ENCODE measurements at places on chromosomes 3 and 15.

DNA sequence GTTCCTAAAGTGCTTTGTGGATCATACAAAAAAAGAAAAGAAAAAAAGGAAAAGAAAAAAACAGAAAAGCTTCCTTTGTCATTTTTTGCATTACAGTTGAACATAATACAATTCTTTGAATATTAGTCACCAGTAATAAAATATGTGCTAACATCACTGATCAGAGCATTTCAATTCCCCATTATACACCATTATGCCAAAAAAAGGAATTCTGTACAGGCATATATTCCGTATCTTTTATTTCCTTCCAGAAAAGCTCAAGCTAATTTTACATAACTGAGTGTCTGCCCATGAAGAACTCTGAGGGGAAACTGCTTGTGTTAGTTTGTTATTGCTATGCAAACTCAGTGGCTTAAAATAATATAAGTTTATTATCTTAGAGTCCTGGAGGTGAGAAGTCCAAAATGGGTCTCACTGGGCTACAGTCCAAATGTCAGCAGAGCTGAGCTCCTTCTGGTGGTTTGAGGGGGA is 377.9 kb downstream of the GAP43 start:
- DNase-seq = no peak

DNA sequence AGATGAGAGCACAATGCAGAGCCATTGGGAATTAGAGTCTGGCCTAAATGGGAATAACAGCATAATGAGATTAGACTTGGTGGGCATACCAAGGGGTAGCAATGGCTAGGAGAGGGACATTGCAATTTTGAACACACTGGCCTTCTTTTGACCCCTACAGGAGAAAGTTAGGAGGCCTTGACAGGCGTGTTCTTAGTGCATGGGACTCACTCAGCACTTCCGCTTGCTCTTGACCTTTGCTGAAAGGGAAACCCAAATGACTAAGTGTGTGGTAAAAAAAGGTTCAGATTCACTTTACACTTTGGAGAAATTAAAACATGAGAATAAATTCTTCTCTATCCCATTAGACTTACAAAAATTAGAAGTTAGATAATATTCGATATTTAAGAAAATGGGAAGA is 317.4 kb downstream of the DIPK2A start:
- no peak for DNase-seq

DNA sequence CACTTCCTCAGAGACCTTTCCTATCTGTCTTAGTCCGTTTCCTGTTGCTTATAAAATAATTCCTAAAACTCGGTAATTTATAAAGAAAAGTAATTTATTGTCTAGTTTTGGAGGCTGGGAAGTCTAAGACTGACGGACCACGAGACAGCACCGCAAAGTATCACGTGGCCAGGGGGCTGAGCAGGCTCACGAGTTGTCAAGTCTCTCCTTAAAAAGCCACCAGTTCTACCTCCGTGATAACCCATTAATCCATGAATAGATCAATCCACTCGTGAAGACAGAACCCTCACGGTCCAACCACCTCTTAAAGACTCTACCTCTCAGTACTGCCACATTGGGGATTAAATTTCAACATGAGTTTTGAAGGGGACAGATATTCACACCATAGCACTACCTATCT is 821 bp downstream of the LINS1 start:
- DNase-seq = no peak

- DNase-seq = no peak
These were observed 8.7 kb downstream of the DET1 start for GRCh38 chr15:88537591-88538317.

All from GM04503 (cell line).